Urothelium cell line (cell line): ENCODE measurements at places on chromosomes 2 and 18.

DNA sequence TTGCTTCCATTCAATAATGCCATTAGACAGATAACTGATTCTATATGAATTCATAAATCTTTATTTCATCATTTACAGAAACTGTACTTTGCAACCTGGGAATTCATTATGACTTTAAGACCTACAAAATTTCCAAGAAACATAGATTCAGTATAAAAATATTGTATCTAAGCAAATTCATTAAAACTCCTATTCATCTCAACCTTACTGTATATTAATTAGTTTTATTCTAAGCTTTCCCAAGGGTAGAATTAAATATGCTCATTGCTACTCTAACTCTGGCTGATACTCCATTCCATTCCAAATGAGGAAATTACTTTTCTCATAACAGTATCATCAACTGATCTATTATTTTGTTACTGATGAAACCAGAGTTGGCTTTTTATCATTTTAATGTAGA lies 473.0 kb upstream of the LRRTM4 start:
- DNase-seq, result no peak

- no peak for DNase-seq
These were observed 231.5 kb downstream of the TTC32 start for GRCh38 chr2:19670303-19670702.

DNA sequence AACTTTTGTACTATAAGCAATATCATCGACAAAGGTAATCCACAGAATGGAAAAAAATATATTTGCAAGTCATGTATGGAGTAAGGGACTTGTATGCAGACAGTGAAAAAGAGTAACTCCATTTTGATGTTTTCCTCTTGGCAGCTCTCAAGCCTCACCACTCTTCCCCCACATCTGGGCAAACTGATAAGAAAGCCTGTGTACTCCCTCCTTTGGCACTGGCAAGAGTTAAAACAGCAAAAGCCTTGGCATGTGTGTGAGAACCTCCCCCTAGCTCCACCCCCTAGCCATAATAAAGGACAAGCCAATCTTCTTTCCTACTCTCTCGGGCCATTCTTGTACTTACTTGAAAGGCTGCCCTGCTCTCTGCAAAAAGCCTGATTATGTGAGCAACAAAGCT lies 335.2 kb downstream of the LRATD1 start:
- DNase-seq, result no peak

DNA sequence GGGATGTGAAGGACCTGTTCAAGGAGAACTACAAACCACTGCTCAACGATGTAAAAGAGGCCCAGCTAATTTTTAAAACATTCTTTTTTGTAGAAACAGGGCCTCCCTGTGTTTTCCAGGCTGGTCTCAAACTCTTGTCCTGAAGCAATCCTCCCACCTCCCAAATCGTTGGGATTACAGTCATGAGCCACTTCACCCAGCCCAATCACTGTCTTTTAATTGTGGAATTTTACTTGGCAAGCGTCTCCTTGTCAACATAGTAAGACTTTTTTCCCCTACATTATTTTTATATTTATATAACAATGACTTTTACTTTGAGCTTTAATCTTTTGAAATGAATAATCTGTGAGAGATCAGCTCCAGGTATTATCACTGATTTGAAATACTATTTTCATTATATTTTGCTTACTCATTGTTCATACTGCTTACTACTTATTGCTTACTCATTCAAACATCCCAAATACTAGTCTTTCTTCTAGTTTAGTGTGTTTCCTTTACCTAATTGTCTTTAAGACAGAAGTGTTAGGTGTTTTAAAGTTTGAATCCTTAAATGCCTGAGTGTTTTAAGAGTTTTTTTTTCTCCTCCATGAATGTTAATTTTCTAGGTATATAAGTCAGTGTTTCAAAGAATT lies 48.9 kb downstream of the PTPN4 start:
- no peak for DNase-seq

GRCh38 chr2:223522796-223523195 lies 79.4 kb downstream of the SCG2 start:
- no peak for DNase-seq

DNA sequence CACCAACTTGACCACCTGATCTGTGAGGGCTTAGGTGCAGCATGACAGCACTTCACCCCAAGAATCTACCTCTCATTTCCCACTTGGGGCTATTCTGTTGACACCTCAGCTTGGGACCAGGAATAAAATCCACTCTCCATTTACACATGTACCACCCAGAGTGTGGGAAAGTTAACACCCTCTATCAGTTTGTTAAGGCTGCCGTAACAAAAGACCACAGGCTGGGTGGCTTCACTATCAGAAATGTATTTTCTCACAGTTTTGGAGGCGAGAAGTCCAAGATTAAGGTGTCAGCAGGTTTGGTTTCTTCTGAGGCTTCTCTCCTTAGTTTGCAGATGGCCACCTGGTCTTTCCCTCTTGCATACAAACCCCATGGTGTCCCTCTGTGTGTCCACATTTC lies 277.7 kb upstream of the ERBB4 start:
- no peak for DNase-seq

GRCh38 chr2:46850742-46851141 lies 64.9 kb downstream of the MCFD2 start:
- DNase-seq, result peak; percentile 84

DNA sequence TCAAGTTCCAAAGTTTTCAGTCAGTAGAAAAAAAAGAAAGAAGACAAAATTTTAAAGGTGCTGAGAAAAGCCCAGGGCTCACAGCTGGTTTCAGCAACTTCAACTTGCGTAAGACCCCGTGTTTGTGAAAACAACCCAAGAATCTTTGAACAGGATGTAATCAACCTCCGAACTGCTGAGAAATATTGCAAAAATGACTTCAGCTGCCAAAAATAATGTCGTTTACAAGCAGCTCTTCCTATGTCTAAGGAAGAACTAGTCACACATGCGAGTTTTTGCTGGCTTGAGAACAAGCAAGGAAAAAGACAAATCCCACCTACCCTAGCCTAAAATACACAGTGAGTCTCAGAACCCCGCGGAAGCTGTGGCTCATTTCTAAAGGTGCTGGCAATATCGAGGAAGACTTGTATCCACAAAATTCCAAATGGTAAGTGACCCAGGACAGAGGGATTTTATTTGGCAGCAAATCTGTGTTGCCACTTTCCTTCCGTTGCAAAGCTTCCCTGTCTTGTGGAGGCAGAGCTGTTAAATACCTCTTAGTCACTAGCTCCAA lies 59.8 kb upstream of the SLC8A1 start:
- DNase-seq, result no peak

GRCh38 chr2:56318147-56318546 lies 134.4 kb downstream of the CCDC85A start:
- no peak for DNase-seq

- DNase-seq, result peak; percentile 11
These were observed 1500.6 kb upstream of the TMEFF2 start for GRCh38 chr2:193695367-193695766.

DNA sequence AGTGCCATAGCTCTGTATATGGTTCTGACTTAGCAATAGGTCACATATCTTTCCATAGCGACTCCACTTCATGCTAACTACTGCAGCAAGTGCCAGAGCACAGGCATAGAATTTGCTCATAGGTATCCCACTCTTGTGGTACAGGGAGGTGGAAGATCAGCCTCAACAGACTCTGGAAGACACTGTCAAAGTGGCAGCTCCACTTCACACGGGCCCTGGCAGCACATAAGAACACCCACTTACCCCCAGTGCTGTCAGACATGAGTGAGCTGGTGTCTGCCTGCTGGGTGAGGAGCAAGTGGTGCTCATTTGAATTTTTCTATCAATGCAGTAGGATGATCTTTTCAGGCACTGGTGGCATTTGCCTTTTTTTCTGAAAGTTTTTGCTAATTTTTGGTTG lies 48.6 kb downstream of the BCL2L11 start:
- no peak for DNase-seq

GRCh38 chr18:46283268-46283667 lies 179.1 kb downstream of the HAUS1 start:
- peak; percentile 22 for DNase-seq

GRCh38 chr2:237083026-237083425 lies 2.7 kb upstream of the COPS8 start:
- no peak for DNase-seq

DNA sequence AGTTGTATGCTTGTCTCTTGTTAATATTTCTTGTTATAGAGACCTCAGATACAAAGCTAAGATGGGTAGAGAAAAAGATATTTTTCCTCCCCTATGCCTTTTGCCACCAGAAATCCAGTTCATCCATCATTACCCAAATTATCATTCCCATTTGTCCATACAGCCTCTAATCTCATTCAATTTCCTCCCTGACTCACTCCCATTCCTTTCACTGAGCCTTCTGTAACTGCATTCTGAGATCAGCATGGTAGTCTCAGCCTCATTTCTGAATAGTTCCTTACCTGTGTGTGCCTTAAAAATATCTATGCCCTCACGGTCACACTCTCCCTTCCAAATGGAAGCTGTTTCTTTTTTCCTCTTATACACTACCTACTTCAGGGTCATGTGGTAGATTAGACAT lies 15.7 kb upstream of the PIK3C3 start:
- no peak for DNase-seq

DNA sequence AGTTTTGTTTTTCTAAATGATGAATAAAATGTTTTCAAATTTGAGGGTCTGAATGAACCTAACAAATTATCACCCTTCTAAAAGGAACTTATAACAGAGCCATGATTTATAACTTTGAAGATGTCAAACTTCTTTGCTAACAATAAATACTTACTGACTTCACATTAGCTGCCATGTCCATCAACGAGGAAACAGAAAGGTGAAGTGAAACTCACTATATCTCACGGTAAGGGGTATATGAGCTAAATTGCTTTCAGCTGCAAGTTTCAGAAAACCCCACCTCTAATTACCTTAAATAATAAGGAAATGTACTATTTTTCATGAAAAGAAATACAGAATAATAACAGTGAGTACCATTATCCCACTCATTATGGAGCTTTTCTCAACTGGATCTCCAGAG lies 350.8 kb upstream of the NT5C1B start:
- DNase-seq, result no peak

- no peak for DNase-seq
These were observed 1.1 kb downstream of the INHA start for GRCh38 chr2:219573166-219573565.

DNA sequence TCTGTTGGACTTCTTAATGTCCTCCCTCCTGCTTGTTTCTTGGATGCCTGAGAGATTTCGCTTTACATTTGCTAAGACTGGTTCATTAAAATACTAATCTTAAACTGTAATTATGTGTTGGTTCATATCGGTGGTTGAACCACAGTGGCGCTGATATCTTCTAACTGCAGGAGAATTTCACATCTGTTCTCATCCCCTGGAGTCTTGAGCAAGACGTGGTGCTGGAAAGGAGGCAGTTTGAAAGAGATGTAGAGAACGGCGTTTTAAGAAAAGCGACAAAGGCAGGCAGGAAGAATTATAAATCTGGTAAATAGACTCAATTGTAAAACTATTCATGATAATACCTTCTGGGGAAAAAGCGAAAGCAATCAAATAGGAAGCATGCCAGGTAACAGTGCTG lies 79.5 kb downstream of the NXPH2 start:
- DNase-seq, result no peak
